ENCODE measurements at places on chromosomes 6 and 20.

DNA sequence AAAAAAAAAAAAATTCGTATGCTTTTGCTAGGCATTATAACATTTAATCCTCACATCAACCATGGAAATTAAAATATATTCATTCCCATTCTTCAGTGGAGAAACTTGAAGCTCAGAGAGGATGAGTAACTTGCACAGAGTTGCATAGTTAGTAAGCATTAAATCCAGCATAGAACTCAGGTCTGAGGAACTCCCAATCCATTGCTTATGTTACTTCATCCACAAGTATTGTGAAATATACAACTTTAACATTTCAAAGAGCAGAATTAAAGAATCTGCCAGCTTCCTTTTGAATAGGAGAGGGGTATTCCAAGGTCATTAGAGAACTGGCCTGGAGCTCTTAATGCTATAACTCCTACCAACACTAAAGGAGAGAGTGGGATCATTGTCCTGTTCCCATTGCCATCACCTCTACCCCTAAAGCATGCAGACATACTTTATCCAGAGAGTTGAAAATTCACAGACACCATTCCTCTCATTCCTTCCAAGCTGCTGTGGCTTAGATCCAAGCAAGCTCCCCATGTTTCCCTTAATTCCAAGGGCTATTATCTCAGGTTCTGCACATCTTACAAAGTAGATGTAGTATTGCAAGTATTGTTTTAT lies 91.9 kb downstream of the FLRT3 start:
- no peak for DNase-seq

DNA sequence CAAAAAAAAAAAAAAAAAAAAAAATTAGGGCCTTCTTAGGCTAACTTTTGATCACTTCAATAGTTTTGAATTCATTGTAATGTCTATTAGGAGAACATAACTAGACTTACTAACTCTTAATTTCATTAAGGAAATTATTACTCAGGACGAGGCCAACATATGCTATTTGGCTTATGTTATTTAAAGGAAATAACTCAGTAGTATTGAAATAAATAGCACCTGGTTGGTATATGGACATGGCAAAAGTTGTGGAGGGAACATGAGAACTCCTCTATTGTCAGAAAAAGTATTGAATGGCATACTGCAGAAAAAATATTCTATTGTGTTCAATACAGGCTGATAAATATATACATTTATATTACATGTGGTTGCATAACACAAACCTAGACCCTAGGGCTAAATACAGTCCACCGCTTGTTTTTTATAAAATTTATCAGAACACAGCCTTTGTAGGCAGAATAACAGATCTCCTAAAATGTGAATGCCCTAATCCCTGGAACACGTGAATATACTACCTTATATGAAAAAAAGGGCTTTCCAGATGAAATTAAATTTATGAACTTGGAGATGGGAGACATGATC lies 18.0 kb downstream of the CYP24A1 start:
- no peak for DNase-seq

- no peak for DNase-seq
Observed at GRCh38 chr6:149896491-149896890, 1.4 kb downstream of the RAET1E start.

GRCh38 chr6:46347669-46348068 lies 143.6 kb downstream of the RCAN2 start:
- no peak for DNase-seq

DNA sequence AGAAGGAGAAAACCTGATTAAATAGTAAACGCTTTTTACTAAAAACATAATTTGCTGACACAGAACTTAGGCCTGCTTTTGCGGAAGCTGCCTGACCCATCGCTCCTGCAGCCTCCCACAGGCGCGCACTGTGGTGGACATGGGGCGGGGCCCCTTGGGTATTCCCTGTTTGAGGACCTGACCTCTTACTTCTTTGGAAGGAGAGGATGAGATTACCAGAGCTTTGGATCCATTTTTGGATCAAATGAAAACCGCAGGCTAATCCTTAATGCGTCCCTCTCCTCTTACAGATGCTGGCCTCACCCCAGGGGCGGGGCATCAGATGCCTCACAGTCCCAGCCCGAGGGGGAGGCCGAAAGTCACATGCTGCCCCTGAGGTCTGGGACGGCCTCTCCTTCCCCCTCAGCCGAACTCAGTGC lies 151.0 kb downstream of the SCML4 start:
- no peak for DNase-seq

DNA sequence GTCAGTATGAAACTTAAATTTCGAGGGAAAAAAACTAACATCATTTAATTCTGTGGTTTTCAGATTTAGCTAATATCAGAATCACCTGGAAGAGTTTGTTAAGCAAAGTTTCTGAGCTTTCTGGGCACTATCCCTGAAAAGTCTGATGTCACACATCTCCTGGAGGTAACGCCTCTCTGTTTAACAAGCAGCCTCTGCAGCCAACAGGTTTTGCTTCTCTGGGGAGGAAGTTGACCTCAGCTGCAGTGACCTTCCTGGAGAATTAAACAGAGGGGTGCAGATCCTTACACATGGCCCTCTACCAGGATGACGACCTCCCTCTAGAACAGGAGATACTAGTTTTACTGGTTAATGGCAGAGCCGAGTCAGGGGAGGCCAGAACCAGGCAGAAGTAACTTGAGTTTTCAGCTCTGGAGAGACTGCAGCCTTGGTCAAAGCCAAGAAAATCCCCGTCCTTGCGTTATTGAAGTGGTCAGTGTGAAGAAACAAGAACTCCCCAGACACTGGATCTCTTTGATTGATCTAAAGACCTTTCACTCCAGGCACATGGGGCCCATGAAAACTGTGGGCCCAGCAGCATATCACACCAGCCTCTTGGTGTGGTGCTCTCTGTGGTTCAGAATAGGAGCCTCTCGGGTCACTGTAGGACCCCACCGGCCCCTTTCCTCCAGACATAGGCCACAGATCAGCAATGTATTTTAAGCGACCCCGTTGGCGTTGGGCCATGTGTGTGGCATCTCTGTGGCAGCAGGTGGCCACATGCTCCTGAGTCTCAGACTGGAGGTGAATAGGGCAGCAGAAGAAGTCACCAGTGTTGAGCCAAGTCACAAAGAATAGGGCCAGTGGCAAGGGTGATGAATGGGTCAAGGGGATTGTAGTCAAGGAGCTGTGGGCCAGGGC lies 33.4 kb upstream of the CCR6 start:
- no peak for DNase-seq

GRCh38 chr6:130513770-130514169 lies 148.0 kb downstream of the TMEM200A start:
- DNase-seq, result no peak

DNA sequence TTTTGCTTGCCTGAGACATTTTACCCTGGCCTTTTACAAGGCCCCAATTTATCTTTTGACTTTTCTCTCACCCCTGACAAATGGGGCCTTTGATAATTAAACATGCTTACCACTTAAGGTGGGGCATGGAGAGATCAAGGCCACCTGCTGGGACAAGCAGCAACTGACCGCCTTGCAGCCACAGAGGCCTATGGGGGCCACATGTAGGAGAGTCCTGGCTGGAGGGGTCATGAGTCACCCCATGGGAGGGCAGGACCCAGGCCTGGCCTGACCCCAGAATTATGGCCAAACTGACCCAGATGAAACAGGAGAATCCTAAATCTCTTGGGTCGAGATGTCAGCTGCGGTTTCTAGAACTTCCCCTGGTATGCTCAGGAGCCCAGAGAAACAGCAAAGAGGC lies 8.5 kb upstream of the OCSTAMP start:
- no peak for DNase-seq

GRCh38 chr6:105593805-105594671 lies 191.2 kb upstream of the PREP start:
- no peak for DNase-seq

GRCh38 chr20:4795394-4795793 lies 73.7 kb downstream of the PRND start:
- peak; percentile 6 for DNase-seq

GRCh38 chr6:93319304-93319703 lies 100.1 kb downstream of the EPHA7 start:
- no peak for DNase-seq

GRCh38 chr6:110475066-110475653 lies 1.3 kb downstream of the SLC22A16 start:
- DNase-seq, result no peak

GRCh38 chr6:90496258-90497016 lies 90.4 kb downstream of the MAP3K7 start:
- no peak for DNase-seq

GRCh38 chr20:11186301-11187008 lies 512.7 kb upstream of the JAG1 start:
- DNase-seq, result no peak

DNA sequence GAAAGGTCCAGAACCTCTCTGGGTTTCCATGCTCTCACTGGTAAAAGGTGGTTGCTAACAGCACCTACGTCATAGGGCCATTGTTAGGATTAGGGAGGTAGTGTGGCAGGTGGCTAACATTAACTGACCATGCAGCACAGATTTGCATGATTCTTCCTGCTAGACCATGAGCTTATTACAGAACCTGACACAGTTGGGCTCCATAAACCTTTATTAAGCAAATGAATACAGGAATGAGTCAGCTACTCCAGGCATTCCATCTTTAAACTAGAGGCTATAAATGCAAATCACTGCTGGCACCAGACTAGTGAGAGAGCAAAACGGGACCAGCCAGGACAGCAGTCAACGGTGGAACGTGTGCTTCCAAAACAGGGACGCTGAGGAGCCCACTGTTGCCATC lies 440.1 kb downstream of the PTPRT start:
- DNase-seq, result no peak

- DNase-seq, result no peak
Observed at GRCh38 chr20:19515074-19515473, 243.0 kb upstream of the RIN2 start.

DNA sequence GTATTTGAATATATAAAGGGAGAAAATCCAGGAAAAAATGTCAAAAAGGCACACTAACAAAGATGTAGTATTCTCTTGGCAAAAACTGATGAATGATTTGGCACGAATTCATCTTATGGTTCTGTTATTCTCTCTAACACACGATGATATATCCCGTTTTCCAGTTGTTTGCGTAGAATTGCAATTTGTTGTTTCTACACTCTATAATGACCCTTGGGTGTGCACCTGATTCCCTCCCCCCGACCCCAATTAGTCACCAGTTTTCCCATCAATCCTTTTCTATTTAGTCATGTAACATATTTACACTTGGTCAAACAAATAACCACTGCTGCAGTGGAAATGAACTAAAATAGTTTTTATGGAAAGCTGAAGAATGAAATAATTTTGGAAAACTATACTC lies 1.5 kb upstream of the ARID1B start:
- no peak for DNase-seq

DNA sequence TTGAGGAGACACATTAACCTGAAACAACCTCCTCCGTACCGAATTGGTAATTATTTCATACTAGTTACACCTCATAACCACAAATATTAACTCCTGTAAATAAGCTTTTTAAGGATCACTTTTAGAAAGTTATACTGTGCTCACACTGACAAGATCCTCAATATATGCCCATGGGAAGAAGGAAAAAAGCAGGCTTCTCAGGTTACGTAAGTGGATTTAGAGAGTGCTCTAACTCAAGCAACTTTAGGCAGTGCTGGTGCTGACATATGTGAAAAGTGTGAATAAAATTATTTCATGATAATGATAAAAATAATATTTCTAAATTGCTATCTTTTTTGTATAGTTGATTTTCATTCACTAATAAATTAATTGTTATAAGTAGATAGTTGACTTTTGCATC lies 76.1 kb downstream of the PRKN start:
- DNase-seq, result no peak

DNA sequence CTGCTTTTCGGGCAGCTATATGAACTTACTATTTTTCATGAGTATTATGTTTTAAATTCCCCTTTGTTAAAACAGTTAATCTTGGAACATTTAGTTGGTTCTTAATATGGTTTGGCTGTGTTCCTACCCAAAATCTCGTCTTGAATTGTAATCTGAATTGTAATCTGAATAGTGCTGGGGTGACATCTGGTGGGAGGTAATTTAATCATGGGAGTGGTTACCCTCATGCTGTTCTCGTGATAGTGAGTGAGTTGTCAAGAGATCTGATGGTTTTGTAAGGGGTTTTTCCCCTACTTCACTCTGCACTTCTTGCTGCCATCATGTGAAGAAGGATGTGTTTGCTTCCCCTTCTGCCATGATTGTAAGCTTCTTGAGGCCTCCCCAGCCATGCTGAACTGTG lies 305.4 kb upstream of the MAP3K7 start:
- no peak for DNase-seq

DNA sequence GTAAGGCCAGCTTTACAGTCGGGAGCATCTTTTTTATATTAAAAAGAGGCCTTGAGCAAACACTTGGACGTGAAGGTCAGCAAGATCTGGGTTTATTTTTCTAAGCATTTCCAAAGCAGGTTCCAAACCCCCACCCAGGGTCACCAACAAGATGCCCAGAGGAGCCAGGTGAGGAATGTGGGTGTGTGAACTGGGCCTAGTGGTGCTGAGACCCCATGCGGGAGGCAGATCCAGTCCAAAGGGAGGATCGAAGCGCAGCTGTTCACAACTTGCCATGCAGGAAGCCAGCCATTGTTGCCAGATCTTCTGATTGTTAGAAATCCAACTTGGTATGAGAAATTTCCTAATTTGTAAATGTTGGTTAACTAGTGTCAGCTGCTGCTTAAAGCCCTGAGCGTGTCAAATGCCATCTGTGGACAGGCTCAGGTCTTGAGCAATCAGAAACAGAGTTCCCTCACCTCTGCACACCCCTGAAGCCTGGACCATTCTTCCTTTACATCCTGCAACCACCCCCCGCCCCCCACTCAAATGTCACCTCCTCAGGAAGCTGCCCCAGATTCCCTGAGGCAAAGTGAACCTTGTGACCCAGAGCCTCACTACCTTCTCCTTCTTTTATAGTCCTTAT lies 46.5 kb downstream of the NFATC2 start:
- no peak for DNase-seq

DNA sequence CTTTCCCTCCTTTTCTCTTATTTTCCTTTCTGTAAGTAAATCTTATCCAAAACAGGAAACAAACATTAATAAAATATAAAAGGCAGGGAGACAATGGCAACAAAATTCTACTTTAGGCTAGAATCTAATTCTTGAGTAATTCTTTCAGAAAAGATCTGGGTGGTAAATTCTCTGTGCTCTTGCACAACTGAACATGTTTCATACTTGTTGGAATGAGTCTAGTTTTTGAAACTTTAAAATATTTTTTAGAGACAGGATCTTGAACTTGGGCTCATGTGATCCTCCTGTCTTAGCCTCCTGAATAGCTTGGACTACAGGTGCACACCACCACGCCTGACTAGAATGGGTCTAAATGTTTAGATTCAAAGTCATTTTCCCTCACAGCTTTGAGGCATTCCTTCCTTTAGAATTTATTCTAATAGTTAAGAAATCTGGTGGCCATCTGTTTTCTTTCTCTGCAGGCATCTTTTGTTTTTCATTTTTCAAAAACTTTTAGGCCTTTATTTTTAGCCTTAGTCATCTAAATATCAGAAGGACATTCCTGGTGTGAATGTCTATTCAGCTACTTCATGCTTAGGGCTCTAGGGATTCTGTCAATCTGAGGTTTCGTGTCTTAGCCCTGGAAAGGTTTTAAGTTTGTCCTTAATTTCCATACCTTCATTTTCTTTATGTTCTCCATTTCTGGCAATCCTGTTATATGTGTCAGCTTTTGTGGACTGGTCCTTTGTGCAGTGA lies 76.5 kb downstream of the CDKAL1 start:
- no peak for DNase-seq

- DNase-seq, result no peak
Observed at GRCh38 chr20:41897708-41898107, 279.5 kb upstream of the CHD6 start.
